H7 (cell line): ENCODE measurements at places on chromosomes 12 and 14. TPM values are rescaled to one million over a fixed set of nuclear protein-coding genes. Genes with fewer than 3 reads are reported as not detected.

GRCh38 chr14:75647640-75648039 lies 13.0 kb downstream of the ERG28 start:
- DNase-seq = no peak

GRCh38 chr12:129466499-129466898 lies 437.3 kb downstream of the TMEM132D start:
- DNase-seq = no peak

DNA sequence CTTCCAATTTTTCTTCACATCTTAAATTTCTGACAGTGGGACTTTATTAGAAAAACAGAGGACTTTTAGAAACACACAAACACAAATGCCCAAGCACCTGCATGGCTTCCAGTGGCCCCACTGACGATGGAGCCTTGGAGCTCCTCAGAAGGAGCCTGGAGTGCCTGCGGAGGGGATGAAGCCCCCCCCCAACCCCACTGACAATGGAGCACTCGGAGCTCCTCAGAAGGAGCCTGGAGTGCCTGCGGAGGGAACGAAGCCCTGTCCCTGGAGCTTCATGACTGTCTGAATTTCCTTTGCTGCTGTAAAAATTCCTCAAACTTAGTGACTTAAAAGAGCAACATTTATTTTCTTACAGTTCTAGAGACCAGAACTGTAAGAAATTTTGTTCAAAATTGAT lies 80.1 kb upstream of the VRK1 start:
- no peak for DNase-seq

- DNase-seq = no peak
Measured at GRCh38 chr14:63212209-63212608, 8.0 kb downstream of the RHOJ start.

DNA sequence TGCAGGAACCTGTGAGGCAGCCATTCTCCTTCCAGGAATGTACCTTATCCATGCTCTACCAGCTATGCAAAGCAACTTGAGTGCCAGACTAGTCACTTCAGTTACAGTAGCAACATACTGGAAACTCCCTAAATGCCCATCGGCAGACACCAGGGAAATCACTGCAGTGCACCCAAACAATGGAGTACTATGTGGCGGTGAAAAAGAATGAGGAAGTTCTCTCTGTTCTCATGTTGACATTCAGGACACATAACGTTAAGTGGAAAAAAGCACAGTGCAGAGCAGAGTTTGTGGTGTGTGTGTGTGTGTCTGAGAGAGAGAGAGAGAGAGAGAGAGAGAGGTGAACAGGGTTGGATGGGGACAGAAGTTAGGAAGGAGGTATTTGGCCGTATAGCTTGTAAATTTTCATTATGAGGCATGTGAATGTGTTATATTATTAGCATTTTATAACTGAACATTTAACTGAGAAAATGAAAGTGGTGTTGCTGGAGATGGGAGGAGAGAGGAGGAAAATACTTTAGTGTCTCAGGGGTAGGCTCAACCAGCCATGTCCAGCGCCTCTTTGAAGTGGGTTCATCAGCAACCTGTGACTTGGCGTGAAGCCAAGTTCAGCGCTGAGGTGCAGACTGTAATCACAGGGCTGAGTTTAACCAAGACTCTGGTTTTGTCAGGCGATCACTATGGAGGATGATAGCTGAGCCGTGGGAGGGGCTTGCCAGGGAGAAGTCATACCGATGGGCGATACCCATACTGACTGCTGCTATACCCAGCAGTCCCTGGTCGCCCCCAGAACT lies 17.3 kb downstream of the TNFAIP2 start:
- DNase-seq = no peak

- DNase-seq = no peak
Measured at GRCh38 chr12:122421187-122421820, 1.2 kb downstream of the CLIP1 start.

- no peak for DNase-seq
Measured at GRCh38 chr14:24071144-24071697, at the start of gene CPNE6. Gene CPNE6, plus strand, starts transcription at chr14:24071562. Its CDS starts 1,375 bp downstream, at chr14:24072937.

Gene ALKBH1
- total RNA-seq = 16.2 TPM in 2 replicates

DNA sequence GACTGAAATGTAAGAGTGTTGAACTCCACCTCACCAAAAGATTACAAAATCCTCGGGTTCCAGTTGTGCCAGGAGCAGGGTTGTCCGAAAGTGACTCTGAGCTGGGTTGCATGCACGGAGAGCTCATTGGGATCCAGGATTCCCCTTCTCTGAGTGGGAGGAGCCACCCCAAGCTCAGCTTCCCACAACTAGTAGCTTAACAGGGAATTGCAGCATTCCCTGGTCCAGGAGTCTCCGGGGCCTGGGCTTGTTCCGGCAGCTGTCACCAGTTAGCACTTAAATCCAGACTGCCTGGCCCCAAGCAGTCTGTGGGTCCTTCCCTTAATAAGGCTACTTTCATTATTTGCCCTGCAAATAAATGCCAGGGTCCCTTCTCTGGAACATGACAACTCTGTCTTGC lies 50.1 kb downstream of the CD9 start:
- DNase-seq = no peak

Gene C1QL4
- 1.1 and 3.3 TPM in 2 replicates for total RNA-seq

DNA sequence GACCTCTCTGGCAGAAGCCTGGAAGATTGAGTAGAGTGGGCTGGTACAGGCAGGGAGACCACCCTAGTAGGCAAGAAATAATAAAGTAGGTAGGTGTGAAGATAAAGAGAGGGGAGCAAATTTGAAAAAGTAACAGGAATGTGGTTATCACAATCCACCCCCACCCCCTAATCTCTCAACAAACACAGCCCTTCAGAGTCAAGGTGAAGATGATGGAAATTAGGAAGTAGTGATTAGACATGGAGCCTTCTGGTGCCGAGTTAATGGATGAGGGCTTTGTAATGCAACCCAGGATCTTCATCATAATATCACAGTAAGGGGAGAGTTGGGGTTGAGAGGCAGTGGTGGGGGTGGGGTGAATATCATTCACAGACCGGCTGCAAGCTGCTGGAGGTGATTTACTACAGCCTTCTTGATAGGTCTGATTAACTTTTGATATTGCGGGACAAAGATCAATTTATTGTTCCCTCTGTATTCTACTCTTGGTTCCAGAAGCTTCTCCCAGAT lies 29.2 kb upstream of the CRY1 start:
- peak; percentile 15 for DNase-seq

Gene CDKL1
- 5.8 and 16.4 TPM in 2 replicates for total RNA-seq

GRCh38 chr14:61360796-61361525 lies 39.6 kb downstream of the PRKCH start:
- DNase-seq = no peak
